ENCODE measurements at places on chromosomes 2 and 18. TPM values are rescaled to one million over a fixed set of nuclear protein-coding genes. Genes with fewer than 3 reads are reported as not detected.

- no peak for DNase-seq
These were observed 163.4 kb downstream of the VWC2L start for GRCh38 chr2:214574084-214574781.

DNA sequence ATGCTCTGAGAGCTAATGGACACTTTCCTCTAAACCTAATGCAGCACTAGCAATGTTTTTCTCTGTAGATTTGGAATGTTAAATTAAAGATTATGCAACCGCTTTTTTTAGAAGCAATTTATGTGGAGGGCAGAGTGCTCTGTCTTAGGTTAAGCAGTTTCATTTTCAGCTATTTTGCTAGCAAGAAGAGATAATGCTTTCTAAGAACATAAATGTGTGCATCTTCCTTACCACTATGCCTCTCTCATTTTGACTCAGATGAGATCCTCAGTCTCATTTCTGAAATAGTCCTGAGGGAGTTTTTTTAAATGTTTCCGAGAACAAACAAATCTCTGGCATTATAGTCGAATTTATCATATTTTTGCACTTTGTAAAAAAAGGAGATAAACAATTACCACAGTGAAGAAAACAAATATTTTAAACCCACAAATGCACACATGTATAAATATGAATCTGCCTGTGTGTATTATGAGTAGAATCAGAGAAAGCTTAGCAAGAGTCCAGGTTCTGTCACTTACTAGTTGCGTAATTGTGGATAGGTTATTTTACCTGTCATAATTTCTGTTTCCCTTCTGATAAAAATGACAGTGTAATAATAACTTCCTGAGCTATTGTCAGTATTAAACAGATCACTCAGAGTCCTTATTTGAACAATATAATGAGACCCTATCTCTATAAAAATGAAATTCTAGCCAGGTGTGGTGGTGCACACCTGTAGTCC lies 207.7 kb upstream of the CRIM1 start:
- no peak for DNase-seq

DNA sequence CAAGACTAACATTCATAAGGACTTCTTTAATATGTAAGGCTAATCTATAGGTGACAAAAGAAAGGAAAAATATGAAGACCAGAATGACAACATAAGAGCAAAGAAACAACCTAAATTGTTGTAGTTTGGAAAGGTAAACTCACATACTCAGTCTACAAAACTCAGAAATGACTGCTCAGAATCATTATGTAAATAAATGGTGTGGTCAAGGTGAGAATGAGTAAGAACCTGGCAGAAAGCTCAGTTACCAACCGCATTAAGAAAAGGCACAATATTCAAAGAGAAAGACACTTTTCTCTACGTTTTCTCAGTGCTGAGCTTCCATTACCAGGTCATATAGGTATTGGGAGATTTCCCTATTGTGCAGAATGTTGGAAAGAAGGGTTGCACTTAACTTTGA lies 15.8 kb downstream of the ATF2 start:
- no peak for DNase-seq

GRCh38 chr2:68774569-68775271 lies 40.1 kb downstream of the ARHGAP25 start:
- peak; percentile 53 for DNase-seq

DNA sequence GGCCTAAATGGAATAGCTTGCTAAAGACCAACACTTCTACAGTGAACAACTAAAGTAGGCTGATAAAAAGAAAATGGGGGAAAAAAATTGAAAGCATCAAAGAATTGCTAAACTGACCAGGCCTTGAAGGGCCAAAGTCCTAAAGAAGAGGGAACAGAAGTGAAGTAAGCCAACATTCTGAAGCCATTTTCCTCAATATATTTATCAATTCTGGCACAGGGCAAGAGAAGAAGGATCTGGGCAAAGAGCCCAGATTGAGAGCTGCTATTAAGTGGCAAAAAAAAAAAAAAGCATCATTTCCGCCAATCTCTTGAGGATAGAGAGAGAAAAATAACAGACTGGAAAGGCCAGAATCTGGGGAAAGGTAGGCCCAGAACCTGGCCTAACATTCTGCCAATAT lies 25.7 kb downstream of the FANCL start:
- no peak for DNase-seq

- DNase-seq: no peak
These were observed at the start of gene SEMA4C for GRCh38 chr2:96869822-96870625. TSS of gene SEMA4C (minus strand) at chr2:96870080. CDS start at chr2:96867886, 2,194 bp downstream.

DNA sequence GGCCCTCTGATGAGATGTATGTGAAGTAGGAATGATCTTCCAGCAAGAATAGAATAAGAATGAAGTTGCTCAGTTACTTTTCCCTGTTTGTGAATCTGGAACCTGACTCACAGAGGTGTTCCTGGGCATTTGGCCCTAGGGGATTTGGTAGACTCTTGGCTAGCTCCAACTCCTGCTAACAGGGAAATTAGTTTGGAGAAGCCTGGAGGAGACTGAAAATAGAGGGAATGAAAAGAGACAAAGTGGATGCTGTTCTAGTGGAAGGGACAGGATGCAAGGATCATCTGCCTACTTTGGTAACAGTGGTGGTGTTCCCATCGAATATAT lies 19.6 kb downstream of the TMEM17 start:
- no peak for DNase-seq

DNA sequence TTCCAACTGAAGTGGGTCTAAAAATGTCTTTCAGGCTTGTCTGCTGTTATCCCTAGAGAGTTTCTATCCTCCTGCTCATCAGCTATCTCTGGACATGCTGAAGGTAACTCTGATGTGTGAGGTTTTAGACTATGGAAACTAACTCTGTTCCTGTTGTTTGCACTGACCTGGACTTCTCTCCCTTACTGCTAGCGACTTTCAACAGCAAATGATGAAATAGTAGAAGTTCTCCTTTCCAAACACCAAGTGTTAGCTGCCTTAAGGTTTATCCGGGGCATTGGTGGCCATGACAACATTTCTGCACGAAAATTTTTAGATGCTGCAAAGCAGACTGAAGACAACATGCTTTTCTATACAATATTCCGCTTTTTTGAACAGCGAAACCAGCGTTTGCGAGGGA lies 26.9 kb downstream of the RMC1 start:
- no peak for DNase-seq

- no peak for DNase-seq
These were observed 121.5 kb downstream of the LPIN1 start for GRCh38 chr2:11867926-11868325.

Gene SERPINB5
- 11.7 TPM for polyA plus RNA-seq

Gene VWA3B
- polyA plus RNA-seq: 0.52 TPM

Gene GPBAR1
- polyA plus RNA-seq: not detected

Gene FAM228A
- polyA plus RNA-seq: 0.55 TPM

Gene CDH20
- 0.60 TPM for polyA plus RNA-seq
